ENCODE measurements at places on chromosomes 3 and 15.

DNA sequence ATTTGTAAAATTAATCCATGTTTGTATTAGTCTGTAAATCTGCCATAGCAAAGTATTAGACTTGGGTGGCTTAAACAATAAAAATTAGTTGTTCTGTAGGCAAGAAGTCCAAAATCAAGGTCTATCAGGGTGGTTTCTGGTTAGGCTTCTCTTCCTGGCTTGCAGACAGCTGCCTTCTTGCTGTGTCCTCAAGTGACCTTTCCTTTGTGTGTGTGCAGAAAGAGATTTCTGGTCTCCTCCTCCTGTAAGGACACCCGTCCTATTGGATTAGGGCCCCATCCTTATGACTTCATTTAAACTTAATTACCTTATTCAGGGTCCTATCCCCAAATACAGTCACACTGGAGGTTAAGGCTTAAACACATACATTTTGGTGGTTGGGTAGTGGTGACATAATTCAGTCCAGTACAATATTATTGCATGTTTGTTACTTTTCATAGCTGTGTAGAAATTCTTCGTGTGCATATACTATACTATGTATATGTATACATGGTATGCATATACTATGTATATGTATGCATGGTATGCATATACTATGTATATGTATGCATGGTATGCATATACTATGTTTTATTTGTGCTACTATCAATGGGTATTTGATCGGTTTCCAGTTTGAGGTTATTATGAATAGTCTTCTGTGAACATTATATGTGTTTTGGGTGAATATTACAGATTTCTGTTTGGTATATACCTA is 57.9 kb upstream of the RNU6-1 start:
- no peak for DNase-seq

GRCh38 chr3:195758721-195759353 is 38.1 kb downstream of the MUC20 start:
- no peak for DNase-seq

- DNase-seq: no peak
Observed at GRCh38 chr3:184380185-184380626, 352 bp downstream of the CHRD start.

- no peak for DNase-seq
Observed at GRCh38 chr3:103127098-103127630, 692.3 kb downstream of the ZPLD1 start.

DNA sequence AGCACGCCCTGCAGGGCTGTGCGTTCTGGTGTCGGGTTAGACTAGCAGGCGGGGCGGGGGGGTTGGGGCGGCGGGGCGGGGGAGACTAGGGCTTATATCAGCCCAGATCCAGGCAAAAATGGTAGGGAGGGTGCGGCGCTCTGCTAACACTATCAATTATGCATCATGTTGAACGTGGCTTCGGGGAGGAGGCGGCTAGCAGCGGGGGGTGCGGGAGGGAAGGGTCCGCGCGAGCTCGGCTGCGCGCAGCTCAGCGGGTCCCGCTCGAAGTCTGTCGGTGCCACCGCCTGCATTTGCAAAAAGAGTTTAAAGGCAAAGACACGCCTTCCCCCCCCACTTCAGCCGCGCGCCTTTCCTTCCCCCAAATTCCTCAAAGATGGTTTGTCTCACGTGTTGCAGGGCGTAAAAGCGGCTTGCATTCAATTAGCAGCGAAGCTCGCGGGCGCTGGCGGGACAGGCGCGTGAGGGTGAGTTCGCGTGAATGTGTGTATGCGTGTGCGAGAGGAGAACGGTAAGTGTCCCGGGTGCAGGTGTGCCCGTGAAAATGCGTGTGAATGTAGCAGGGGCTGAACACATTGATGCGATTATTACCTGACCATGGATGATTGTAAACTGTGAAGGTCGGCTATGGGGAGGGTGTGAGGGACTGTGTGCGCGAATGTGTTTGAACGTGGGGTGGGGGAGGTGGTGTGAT is at the start of gene ISLR2:
ISLR2 (plus strand) TSS at position 432 of the 694 bp plus-strand sequence. CDS start 2,169 bp downstream, outside the sequence.
- no peak for DNase-seq

DNA sequence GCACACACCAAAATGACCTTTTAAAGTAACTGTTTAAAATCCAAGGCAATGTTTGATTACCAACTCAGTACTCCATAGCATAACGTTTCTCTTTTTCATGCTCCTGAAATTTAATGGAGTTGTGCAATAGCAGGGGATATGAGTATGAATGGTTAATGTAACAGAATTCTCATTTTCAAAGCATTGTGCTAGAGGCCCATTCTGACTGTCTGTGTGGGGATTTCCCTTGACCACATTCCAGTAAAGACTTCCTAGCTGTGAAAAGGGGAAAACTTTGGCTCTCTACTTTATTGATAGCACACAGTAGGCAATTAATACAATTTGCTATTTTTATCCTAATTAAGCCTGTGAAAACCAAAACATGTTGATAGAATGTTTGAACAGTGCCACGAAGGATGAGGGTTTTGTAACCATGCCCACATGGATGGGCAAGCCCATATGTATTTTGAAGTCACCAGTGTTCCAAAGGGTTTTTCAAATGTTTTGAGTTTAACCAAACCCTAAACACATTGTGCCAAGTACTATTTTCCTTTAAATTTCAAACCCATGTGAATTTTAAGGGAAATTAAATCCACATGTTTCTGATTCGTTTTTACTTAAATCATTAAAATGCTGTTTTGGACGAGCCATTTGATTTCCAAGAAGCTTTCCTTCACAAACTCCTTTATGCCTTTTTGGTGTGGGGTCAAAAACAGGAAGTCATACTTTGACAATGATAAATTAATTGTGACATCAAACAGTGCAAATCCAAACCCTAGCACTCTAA is 261.2 kb downstream of the SHOX2 start:
- no peak for DNase-seq

DNA sequence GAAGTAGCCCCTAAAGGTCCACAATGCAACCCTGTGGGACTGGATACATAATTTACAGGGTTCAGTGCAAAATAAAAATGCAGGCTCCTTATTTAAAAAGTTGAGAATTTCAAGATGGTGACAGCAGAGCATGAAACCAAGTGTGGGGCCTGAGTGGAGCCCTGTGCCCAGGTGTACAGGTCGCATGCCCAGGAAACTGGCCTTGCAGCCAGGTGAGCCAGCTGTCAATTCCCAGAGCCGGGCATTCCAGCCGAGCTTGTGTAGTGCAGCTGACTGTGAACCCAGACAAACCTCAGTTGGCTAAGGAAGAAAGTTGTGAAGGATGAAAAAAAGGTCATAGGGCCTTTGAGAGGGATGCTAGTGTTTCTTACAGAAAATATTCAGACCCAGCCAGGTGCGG is 27.6 kb downstream of the POPDC2 start:
- no peak for DNase-seq
